GM12878 (cell line): ENCODE measurements at places on chromosomes 5 and 9.

GRCh38 chr9:22992780-22993179, 546.2 kb downstream of the DMRTA1 start:
- no peak for DNase-seq

GRCh38 chr9:105290418-105290817, 46.0 kb downstream of the SLC44A1 start:
- DNase-seq, result no peak

DNA sequence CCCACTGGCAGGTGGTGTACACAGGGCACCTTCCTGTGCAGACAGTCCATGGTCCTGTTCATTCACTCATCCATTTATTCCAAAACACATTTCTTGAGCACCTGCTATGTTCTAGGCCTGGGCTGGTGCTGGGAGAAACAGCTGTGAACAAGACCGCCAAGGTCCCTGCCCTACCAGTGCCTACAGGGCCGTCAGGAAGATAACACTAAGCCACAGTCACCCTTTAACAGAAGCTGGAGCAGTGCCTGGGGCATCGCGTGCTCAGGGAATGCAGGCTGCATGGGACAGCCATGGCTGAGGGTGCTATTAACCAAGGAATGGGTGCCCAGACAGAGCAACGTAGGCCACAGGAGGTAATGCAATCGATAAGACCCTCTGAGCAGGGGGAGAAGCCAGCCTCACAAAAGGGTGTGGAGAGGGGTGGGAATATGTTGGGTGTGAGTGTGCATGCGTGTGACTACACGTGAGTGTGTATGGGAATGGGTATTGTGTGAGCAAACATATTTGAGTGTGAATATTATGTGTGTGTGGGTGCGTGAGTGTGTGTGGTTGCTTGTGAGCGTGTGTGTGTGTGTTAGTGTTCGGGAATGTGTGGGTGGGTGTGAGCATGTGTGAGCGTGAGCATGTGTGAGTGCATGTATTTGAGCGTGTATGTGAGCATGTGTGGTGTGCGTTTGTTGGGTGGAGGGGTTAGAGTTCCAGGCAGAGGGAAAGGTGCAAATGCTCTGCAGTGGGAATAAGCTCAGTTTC, 19.1 kb downstream of the DUSP1 start:
- no peak for DNase-seq

DNA sequence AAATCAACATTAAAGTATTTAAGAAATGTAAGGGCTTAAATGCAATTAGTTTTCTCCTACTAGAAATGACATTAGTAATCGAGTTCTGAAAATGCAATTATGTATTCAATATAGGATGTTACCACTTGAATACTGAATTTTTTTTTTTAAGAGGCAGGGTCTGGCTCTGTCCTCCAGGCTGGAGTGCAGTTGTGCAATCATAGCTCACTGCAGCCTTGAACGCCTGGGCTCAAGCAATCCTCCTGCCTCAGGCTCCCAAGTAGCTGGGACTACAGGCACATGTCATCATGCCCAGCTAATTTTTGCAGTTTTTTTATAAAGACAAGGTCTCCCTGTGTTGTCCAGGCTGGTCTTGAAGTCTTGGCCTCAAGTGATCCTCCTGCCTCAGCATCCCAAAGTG, 1.5 kb downstream of the CDC20B start:
- DNase-seq, result no peak

DNA sequence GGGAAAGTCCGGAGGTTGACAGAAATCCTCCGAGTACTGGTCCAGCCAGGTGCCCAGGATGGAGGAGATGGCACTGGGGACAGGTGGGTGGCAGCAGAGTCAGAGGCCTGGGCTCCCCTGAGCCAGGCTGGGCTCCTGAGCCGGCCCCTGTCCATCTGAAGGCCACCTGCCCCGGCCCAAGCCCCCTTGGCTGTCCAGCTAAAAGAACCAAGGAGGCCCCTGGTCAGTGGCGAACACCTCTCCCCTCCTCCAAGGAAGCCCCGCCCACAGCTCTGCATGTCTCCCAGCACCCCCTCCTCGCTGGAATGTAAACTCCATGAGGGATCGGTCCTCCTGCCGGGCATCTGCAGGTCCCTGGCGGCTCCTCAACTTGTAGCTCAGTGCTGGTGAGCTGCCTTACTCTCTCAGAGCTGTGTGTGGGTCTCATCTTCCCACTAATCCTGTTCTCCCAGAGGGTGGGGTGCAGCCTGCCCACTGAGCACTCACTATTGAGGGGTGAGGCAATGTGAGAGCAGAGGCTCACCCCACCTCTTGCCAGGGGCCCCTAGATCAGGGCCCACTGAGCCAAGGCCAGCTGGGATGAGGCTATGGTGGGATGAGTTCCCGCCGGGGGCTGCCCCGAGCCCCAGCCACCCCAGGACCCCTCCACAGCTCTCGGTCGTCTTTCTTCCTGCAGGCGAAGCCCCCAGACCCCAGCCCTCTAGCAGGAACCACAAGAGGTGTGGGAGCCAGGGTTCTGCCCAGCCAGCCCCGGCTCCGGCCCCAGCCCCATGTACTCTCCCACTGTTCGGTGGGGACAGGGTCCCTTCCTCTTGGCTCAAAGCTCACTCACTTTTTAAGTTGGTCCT, 12.0 kb downstream of the RALGDS start:
- no peak for DNase-seq
